ENCODE measurements at places on chromosomes 4 and X.

GRCh38 chr4:24748758-24749350 is 46.5 kb upstream of the SOD3 start:
- no peak for DNase-seq

- no peak for DNase-seq
Observed at GRCh38 chrX:41655631-41656030, 33.1 kb upstream of the GPR34 start.

DNA sequence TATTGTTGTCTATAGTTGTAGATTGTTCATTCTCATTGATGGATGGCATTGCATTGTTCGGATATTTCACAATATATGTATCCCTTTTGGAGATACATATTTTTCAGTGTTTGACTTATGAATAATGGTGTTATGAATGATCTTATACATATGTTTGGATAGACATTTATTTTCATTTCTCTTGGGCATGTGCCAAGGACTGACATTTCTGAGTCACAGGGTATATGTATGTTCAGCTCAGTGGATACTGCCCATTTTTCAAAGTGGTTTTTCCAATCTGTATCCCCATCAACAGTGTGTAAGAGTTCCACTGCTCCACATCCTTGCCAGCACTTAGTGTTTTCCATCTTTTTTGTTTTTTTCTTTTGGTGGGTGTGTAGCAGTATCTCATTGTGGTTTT is 45.0 kb upstream of the RAB40AL start:
- no peak for DNase-seq

GRCh38 chr4:86450861-86451260 is 91.0 kb upstream of the MAPK10 start:
- no peak for DNase-seq

- no peak for DNase-seq
Observed at GRCh38 chrX:41909068-41909467, 14.3 kb downstream of the CASK start.

DNA sequence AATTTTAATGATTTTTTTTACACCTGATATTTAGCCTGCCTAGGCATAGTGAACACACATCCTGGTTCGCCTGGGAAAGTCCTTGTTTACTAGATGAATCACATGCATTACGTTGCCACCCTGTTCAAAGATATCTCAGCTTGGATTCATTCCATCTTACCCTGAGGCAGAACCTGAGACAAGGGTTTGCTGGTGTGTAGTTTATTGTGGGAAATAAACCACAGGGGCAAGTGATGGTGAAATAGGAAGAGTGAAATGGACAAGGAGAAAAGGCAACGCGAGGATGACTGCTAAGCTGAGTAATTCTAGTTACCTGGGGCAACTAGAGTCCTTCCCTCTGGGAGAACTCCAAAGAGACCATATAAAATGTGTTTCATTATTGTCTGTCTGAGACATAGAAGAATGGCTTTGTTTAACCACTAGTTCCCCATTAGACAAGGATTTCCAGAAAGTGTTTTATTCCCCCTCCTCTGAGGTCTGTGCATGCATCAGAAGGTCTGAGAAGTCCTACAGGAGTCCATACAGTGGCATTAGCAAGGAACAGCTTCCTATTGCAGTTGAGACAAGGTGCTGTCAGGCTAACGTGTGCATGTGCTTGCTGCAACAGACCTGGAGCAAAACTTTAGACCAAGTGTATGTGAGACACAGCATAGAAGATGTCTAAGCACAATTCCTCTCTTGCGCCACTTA is 797.3 kb upstream of the FRG1 start:
- DNase-seq: peak; percentile 65

GRCh38 chr4:138242076-138242833 is at the start of gene SLC7A11:
Gene SLC7A11 (minus strand): TSS chr4:138242349. CDS start chr4:138242069, 280 bp downstream.
- DNase-seq: peak; percentile 80

- no peak for DNase-seq
Observed at GRCh38 chrX:64536736-64537135, 141.5 kb upstream of the MTMR8 start.

DNA sequence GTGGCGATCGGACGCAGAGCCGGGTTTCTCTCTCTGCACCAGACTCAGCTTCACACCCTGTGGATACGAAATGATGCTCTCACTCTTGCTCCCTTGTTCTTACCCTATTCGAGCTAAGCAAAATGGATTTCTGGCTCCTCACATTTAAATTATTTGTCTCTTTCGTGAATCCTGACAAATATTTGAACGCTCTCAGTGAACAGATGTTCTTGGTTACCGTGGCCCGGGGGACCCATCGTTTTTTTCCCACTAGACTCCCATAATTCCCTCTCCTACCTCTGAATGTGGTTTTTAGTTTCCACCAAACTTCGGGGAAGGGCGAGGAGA is 630 bp downstream of the SMARCA5 start:
- DNase-seq: peak; percentile 14
